ENCODE measurements at places on chromosomes 16 and 17.

DNA sequence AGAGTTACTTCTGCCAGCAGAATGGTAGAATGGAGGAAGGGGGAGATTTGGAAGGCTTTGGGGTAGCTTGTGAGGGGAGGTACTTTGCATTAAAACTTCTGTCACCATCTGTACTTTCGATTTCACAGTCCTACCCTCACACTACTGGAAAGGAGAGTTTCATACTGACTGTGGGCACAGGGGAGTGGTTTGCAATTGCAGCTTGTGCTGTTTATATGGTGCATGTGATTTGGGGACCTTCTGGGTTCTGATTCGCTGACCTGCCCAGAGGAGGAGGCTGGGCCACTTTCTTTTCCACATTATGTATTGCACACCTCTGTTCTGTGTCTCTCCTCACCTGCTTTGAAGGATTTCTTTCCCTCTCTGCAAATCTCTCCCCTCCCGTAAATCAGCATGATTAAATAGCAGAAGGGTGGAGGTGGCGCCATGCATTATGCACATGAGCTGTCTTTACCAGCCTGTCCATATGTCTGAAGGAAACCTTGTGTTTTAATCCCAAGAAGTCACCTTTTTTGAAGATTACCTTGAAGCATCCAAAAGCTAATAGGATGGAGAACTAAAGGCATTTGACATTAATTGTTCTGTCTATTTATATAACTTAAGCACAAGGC is 90.9 kb downstream of the RBFOX1 start:
- DNase-seq, result no peak

- no peak for DNase-seq
Measured at GRCh38 chr17:50659179-50659578, 24.5 kb downstream of the ABCC3 start.

DNA sequence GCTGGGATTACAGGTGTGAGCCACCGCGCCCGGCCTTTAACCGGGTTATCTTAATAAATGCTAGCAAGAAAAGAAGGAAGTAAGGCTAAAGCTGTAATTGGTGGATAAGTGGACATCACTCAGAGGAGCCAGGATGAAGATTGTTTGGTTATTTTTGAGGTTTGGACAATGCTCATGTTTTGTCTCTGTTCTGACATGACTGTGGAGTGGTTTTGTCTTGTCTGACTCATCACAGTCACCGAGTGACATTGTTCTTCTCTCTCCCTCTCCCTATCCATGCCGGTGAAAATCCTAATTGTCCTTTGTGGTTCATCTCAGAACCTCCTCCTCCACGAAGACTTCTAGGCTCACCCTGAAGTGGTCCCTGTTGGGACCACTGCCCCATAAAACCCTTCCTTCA is 23.5 kb upstream of the GRIN2A start:
- no peak for DNase-seq

DNA sequence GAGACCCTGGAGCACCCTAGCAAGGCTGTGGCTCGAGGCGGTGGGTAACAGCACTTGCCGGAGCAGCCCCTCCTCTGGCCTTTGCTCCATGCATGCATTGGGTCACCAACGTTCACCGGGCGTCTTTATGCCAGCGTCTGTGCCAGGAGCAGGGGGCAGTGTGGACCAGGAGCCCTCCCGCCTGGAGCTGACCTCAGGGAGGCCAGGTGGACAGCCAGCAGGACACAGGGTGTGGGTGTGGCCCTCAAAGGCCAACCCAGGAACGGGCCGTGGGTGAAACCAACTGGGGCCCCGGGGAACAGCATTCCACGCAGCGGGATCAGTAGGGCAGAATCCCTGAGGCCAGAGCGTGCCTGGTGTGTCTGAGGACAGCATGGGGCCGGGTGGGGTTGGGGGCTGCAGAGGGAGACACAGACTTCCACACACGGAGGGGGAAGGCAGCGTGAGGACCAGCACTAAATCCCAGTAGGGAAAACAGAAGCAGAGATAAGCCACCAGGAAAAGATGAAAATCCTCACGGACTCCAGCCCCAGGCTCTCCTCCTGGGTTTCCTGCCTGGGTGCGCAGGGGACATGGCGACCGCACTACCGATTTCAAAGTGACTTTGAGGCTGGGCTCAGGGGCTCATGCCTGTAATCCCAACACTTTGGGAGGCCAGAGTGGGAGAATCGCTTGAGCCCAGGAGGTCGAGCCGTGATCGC is 2.9 kb upstream of the CD7 start:
- DNase-seq, result no peak

DNA sequence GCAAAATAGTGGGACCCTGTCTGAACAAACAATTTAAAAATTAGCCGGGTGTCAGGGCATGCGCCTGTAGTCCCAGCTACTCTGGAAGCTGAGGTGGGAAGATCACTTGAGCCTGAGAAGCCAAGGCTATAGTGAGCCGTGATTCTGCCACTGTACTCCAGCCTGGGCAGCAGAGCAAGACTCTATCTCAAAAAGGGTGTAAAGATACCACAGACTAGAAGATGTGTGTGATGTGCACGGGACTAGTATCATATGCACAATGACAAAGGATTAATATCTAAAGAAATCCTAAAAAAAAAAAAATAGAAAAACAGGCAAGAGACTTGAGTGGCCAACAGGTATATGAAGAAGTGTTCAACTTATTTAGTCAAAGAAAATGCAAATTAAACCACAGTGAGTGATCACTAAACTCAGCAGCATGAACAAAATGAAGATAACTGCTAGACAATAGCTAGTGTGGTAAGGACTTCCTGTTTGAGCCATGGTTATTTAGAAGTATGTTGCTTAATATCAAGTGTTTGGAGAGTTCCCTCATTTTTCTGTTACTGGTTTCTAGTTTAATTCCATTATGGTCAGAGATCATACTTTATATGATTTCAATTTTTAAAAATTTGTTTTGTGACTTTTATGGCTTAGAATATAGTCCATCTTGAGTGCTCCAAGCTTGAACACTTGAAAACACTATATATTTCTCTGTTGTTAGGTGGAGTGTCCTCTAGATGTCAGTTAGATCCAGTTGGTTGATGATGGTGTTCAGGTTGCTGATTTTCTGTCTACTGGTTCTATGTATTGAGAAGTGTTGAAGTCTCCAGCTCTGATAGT is 14.7 kb upstream of the SLX4 start:
- no peak for DNase-seq

All from GDM1 (cell line).